Ecto neural progenitor cell (in vitro differentiated cells): ENCODE measurements at places on chromosomes 1 and 21.

DNA sequence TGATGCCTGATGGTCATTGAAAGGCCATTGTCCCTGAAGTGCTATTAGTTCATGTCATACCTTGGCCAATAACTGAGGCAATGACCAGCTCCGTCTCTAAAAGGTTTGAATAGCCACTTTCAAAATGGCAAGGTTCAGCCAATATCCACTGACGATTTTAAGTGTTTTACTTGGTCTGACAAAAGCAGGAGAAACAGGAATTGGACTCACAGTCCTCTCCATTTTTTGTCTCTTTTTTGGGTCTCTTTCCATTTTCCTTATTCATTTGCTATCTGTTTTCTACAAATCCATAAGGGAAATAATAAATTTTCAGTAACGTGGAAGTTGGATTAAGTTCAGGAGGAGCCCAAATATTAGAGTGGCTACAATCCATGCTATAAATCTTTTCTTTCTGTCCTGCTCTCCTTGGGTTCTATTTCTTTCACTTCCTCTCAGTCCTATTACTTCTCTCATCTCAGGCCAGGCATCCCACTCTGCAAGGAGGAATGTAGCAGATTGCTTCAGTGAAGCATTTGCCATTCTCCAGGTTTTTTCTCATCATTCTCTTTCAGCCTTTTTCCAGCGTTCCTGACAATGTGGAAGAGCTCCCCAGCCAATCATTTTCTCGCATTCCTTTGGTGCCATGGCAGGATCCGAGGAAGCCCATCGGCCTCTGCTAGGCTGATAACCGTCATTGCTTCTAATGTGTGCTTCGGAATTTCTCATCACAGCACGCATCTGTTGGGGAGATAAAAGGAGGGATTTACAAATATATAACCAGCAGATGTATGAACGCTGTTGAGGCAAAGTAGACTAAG, 414.5 kb downstream of the ADGRL2 start:
- no peak for DNase-seq

DNA sequence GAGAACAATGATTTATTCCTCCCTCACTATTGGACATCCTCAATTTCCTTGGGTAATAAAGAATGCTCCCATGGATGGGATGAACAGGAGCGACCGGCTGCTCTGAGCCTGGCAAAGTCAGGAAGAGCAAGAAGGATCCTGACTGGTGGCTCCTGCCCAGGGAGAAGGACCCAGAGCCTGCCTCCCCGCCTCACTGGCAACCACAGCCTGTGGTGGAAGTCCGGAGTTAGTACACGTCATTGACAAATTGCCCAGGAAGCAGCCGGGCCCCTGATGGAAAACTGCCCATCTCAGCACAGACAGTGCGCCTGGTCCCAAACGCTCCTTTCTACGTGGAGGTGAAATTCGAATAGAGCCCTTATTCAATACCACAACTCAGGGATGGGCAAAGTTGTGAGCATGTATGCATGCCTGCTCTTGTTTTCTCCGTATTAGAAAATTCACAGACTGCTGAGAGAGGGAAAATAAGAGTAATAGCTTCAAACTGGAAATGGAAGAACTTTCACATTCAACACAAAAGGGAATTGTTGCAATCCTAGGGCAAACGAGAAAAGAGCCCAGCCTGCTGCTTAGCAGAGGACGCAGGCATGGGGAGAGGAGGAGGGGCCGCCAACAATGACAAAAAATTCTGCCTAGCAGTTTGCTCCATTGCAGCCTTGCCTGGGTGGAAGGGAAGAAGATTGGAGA, 397.1 kb upstream of the VAMP3 start:
- DNase-seq: no peak

- no peak for DNase-seq
These were observed 61.6 kb downstream of the COL18A1 start for GRCh38 chr21:45466330-45467220.

DNA sequence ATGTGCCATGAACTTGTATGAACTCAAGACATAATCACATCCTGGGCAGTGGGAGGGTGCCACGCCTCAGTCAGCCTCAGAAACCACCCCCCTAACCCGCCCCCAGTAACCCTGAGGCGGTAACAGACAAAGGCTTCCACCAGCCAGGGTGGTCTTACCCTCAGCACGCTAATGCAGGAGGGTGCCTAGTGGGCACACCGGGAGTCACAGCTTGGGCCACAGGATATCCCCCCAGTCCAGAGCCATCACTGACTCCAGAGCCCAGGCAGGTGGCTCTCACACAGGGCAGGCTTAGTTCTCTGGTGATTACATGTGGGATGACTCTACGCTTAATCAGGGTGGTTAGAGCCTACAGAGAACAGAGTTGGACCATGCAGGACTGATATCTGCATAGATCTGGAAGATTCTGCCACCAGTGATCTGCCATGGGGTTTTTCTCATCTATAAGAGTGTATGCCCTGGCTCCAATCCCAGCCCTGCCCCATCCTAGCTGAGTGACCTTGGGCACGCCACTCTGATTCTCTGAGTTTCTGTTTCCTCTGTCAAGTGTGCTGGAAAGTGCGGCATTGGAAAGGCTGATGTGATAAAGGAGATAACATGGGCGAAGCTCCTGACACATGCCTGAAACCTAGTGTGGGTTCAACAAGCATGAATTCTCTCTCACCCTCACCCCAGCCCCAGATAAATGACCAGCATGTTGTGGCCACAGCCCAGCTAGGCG, 27.3 kb downstream of the OPTC start:
- DNase-seq: no peak

GRCh38 chr1:222697826-222698225, 14.5 kb downstream of the AIDA start:
- DNase-seq: no peak
